NCI-H2029 (cell line): ENCODE measurements at places on chromosomes 16 and 17.

DNA sequence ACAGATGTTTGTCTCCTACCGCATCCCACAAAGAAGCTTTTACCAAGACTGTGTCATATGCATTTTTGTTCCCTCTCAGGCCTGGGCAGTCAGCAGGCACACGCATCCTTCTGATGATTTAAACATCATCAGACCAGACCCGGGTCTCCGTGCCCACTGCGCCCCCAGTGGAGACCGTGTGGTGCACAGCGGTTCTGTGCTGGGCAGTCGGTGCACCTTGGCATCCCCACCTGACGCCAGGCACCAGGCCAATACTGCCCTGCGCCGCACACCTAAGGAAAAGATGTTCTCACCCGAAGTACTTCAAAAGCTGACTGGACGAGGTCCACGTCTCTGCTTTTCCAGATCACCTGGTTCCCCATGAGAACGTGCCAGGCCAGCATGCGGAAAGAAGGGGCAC is 10.6 kb upstream of the PLD6 start:
- DNase-seq: no peak

DNA sequence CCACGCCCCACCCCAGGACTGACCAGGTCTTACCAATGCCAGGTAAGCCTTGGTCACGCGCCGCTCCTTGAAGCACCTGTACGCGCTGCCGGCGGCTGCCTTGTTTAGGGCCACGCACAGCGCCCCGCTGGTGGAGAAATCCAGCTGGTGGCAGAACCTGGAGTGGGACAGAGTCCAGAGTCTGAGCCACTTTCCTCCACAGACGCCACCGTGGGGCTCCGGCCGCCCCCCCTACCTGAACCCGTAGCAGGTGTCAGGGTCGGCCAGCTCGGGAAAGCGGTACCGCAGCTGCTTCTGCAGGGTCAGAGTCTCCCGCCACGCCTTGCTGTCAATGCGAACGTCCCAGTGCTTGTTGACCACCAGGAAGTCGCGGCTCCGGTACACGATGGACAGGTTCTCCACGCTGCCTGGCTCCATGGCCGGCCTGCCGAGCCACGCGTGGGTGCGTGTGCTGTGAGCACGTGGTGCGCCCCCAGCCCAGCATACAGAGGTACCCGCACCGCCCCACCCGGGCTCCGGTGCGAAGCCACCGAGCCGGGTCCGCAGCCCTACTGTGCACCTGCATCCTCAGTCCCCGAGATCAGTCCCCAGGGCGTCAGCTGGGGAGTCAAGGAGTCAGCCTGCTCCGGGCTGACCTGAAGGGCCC is 737 bp downstream of the RPUSD1 start:
- no peak for DNase-seq

GRCh38 chr16:11273721-11274324 is 394 bp upstream of the PRM3 start:
- DNase-seq: no peak

GRCh38 chr17:6110592-6110991 is 40.4 kb downstream of the WSCD1 start:
- no peak for DNase-seq

DNA sequence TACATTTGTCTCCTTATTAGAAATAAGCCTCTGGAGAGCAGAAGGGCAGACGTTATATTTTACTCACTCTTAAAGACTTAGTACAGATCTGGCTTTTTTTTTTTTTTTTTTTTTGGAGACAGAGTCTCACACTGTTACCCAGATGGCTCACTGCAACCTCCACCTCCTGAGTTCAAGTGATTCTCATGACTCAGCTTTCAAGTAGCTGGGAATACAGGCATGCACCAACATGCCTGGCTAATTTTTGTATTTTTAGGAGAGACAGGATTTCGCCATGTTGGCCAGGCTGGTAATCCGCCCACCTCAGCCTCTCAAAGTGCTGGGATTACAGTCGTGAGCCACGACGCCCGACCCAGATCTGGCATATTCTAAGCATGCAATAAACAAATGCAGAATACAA is 36.4 kb upstream of the TMEM97 start:
- no peak for DNase-seq

DNA sequence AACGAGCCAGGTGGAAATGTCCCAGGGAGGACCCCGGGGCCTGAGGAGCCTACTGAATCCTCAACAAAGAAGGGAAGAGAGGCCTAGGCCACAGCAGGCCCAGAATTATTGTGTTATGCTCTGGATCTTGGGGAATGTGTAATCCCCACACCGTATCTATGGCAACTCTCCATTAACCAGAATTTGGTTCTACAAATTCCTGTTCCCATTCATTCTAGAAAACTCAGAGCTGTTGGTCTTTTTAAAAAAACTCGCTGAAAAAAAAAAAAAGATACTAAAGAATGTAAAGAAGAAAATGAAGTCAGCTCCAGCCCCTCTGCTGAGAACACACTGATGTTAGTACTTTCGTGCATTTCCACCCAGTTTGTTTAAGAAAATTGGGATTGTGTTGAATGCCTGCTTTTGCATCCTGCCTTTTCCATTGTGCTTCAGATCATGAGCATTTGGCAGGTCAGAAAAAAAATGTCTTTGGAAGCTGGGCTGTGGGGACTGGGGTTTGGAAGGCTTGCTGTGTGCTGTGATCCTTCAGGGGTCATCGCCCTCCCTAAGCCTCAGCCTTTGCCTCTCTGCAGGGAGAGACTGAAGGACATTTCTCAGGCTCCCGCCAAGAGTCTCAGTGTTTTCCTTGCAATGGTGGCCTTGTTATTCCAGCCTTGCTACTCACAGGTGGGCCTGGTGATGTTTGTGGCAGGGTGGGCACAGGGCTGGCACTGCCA is 69.5 kb downstream of the SREBF1 start:
- no peak for DNase-seq

DNA sequence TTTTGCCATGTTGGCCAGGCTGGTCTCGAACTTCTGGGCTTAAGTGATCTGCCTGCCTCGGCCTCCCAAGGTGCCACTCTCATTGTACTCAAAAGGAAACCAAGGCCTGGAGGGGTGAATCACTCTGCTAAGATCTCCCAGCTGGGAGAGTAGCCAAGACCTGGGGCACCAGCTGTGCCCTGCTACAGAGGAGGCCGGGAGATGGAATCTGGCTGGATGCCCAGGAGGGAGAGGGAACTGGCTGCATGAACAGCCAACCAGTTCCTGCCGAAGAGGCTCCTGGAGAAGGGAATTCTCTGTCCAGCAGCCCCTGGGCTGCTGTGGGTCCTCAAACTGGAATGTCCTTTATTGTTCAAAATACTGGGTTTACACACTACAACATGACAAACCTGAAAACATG is 238.7 kb upstream of the CIBAR2 start:
- peak; percentile 89 for DNase-seq

- no peak for DNase-seq
Measured at GRCh38 chr17:51159604-51160003, 6.2 kb downstream of the NME1 start.

DNA sequence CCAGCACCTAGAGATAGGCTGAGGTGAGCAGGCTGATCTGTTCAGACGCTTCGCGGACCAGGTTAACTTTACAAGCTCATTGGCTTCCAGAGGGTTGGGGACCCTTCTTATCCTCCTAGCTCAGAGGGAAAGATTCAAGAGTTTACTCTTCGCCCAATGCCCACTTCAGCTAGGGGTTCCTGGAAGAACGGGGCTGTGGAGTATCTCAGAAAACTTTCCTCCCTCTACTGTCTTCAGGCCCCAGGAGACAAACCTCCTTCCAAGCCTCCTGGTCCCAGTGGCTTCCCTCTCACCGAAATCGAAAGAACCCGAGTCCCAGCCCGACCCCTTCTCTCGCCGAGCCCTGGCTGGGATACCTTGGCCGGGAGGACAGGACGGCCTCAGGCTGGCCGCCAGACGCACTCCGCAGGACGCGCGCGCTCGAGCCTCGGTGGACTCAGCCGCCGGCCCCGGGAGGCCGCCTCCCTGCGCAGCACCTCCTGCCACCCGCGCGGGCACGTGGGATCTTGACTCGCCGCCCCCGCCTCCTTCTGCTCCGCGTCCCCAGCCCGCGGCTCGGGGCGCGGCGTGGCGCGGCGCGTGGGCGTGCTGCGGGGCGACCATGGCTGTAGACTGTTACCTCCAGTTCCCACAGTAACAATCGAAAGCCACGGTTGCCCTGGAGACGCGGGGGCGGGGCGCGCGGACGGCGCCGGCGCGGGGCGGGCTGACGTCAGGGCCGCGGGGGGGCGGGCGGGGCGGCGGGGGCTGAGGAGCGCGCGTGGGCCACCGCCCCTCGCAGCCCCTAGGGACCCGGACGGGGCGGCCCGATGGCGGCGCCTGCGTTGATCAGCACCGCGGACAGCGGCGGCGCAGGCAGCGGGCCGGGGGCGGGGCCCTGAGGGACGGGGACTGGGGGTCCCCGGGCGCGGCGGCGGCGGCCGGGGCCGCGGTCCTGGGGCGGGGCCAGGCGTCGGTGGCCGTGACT is 5.3 kb upstream of the HIC1 start:
- DNase-seq: peak; percentile 23

DNA sequence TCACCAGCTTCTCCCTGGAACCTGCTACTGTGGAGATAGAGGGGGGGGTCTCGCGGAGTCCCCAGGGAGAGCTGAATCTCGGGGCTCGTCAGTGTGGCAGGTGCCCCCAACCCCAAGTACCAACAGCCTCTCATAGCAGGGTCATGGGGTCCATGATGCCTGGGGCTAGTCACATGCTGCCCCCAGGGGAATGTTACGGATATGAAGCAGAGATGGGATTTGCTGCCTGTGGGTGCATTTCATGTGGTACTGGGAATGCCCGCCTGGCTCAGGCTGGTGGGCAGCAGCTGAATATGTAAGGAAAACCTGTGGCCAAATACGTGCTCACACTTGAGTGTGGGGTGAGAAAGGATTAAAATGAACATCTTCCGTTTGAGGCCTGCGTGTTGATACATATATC is 49.4 kb downstream of the MEAK7 start:
- DNase-seq: no peak

- no peak for DNase-seq
Measured at GRCh38 chr17:22490399-22490798, 798.1 kb downstream of the KCNJ18 start.

DNA sequence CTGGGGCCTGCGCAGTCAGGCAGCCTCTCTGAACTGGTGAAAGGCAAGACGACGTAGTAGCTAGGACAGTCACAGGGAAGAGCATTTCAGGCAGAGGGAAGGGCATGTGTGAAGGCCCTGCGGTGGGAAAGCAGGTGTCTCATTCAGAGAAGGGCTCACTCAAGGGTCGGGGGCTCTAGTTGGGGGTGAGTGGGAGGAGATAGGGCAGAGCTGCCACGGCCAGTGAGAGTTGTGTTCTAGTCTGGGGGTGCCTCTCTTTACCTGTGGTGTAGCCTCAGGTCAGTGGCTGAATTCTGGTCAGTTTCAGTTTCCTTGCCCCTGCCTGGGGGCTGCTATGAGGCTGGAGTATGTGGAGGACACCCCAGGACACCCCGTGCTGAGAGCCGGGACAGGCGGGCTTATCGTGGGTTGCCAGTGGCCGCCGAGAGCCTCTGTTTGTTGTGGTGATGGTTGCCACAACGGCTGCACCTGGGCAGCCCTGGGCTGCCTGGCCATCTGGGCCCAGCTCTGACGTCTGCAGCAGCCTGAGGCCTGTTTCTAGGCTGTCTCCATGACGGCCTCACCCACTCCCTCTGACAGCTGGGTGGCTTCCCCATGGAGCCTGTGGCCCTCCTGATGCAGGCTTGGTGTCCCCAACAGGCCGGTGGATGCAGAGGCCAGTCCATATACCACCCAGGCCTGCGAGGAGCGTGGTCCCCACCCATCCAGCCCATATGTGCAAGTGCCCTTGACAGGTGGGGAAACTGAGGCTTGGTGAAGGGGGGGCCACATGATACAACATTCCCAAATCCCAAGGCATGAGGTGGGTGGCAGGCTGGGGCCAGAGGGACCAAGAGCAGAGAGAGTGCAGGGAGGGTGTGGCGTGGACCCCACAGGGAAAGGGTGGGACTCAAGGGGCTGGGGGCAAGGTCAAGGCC is 10.8 kb downstream of the MAP2K3 start:
- no peak for DNase-seq

- DNase-seq: no peak
Measured at GRCh38 chr17:59375857-59376256, 44.4 kb downstream of the YPEL2 start.

GRCh38 chr16:13333336-13333735 is 431.9 kb downstream of the SHISA9 start:
- peak; percentile 41 for DNase-seq

GRCh38 chr16:1906846-1907165 is 11.4 kb downstream of the HS3ST6 start:
- DNase-seq: no peak

DNA sequence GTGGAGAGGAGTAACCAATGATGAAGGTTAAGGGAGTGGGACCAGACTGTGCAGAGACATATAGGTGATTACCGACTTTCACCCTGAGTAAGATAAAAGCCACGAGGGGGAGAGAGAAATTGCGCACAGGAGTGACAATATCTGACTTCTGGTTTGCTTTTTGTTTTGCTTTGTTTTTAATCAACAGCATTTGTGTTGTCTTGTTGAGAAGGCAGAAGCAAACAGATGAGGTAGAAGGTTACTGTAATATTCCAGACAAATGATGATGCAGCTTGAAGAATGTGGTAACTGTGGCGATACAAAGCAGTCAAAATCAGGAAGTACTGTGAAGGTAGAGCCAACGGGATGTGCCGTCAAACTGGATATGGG is 7.5 kb downstream of the PELP1 start:
- DNase-seq: no peak

GRCh38 chr16:88701581-88702370 is 4.4 kb downstream of the RNF166 start:
- DNase-seq: no peak

GRCh38 chr17:55743103-55743679 is 7.7 kb upstream of the PCTP start:
- peak; percentile 48 for DNase-seq

DNA sequence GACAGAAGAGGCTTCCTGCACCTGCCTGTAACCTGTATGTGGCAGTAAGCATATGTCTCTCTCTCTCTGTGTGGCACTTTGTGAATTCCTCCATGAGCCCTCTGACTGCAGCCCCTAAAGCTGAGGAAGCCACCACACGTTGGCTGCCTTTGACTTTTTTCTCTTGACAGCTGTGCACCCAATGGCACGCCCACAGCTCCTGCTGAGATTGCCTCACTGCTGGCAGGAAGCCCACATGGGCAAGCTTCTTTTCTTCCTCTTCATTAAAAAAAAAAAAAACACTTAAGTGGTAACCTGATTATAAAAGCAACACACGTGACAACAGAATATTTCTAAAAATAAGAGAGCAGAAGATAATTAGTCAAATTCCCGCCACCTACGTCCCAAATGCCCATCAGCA is 34.0 kb upstream of the PIRT start:
- DNase-seq: peak; percentile 3

GRCh38 chr16:65817799-65818198 is 548.7 kb upstream of the CDH5 start:
- no peak for DNase-seq
